Mononuclear cell (primary cell): ENCODE measurements at places on chromosomes 12 and 14. TPM values are rescaled to one million over a fixed set of nuclear protein-coding genes. Genes with fewer than 3 reads are reported as not detected.

Gene ZDHHC22
- total RNA-seq: not detected

Gene RDH12
- not detected for total RNA-seq

Gene FGF23
- not detected for total RNA-seq

Gene PLCZ1
- total RNA-seq: not detected

Gene NR4A1
- 126 TPM for total RNA-seq

Gene KRT73
- 21.4 TPM for total RNA-seq

Gene SOAT2
- total RNA-seq: 0.21 TPM

Gene FSCB
- total RNA-seq: under 0.01 TPM

Gene KCNA5
- total RNA-seq: 0.10 TPM

Gene SLC17A8
- not detected for total RNA-seq

Gene OTOGL
- total RNA-seq: not detected

Gene SLC48A1
- total RNA-seq: 3.8 TPM

Gene RD3L
- 0.21 TPM for total RNA-seq

Gene GZMH
- 56.1 TPM for total RNA-seq

Gene GAS2L3
- total RNA-seq: 9.0 TPM

Gene CDK4
- total RNA-seq: 9.2 TPM

Gene ATG101
- 11.9 TPM for total RNA-seq

Gene SPIC
- not detected for total RNA-seq

Gene KLRC4
- total RNA-seq: 7.2 TPM

Gene RASSF8
- total RNA-seq: 0.21 TPM

Gene SIVA1
- total RNA-seq: 66.9 TPM

Gene RND1
- 6.2 TPM for total RNA-seq

Gene OR6J1
- total RNA-seq: not detected

Gene DIO3
- not detected for total RNA-seq

Gene CLECL1
- total RNA-seq: 4.4 TPM

Gene GLT8D2
- total RNA-seq: not detected

Gene MANSC4
- not detected for total RNA-seq

Gene IRAK4
- 49.8 TPM for total RNA-seq

Gene C3AR1
- 10.3 TPM for total RNA-seq

Gene GCN1
- total RNA-seq: 159 TPM

Gene GNG2
- total RNA-seq: 180 TPM

Gene SCFD1
- 139 TPM for total RNA-seq

Gene SERPINA10
- total RNA-seq: not detected

Gene STAC3
- 3.1 TPM for total RNA-seq

Gene LIMA1
- total RNA-seq: 4.4 TPM

Gene RNASE3
- 2.2 TPM for total RNA-seq
